ENCODE measurements at places on chromosomes 5 and 9.

- DNase-seq: no peak
Measured at GRCh38 chr9:36118706-36119105, 17.8 kb upstream of the GLIPR2 start.

- DNase-seq: no peak
Measured at GRCh38 chr5:76709762-76710161, 6.2 kb upstream of the F2R start.

DNA sequence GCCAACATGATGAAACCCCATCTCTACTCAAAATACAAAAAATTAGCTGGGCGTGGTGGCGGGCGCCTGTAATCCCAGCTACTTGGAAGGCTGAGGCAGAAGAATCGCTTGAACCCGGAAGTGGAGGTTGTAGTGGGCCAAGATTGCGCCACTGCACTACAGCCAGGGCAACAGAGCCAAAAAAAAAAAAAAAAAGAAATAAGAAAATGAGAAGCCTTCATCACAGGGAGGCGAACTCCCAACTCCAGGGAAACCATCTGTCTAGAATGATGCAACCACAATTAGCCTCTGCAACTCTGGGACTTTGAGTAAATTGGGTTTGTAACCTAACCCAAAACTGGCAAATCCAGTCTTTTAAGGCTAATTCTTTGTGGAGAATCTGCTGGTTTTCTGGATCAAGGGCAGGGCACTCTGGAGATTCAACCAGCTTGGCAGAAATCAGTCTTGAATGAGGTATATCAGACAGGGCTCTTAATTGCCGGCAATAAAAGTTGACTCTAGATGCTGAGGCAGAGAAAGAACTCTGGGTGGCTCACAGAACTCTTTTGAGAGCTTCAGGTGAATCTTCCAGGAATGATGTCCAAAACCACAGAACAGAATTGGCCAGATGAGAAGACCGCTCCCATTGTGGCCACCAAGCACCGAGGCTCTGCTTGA, 9.9 kb downstream of the S100Z start:
- DNase-seq: no peak

GRCh38 chr5:151740958-151741373, 17.5 kb downstream of the ATOX1 start:
- no peak for DNase-seq

- no peak for DNase-seq
Measured at GRCh38 chr9:81318571-81318970, 370.8 kb downstream of the TLE1 start.
